KBM-7 (cell line): ENCODE measurements at places on chromosomes 6 and 20.

- DNase-seq, result no peak
Observed at GRCh38 chr6:40953486-40953885, 85.5 kb downstream of the UNC5CL start.

DNA sequence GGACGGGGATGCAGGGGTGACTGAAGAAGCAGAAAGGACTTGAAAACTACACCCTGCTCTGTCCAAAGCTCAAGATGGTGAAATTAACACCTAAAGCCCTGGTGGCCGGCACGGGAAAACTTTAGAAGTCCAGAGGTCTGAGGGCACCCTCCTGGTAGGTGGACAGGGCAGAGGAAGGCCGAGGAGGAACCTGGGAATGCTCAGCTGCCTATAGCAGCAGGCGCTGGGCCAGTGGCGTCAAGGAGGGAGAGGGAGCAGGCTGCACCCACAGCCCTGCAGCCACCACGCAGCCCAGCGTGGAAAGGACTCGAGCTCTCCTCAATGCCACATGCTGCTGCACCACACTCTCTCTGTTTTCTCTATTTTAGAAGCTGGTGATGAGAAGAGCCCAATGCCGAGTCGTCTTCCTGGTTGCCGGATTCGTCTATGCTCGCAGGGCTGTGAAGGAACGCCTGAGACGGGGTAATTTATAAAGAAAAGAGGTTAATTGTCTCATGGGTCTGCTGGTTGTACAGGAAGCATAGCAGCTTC is 248.3 kb upstream of the AFDN start:
- DNase-seq, result no peak

DNA sequence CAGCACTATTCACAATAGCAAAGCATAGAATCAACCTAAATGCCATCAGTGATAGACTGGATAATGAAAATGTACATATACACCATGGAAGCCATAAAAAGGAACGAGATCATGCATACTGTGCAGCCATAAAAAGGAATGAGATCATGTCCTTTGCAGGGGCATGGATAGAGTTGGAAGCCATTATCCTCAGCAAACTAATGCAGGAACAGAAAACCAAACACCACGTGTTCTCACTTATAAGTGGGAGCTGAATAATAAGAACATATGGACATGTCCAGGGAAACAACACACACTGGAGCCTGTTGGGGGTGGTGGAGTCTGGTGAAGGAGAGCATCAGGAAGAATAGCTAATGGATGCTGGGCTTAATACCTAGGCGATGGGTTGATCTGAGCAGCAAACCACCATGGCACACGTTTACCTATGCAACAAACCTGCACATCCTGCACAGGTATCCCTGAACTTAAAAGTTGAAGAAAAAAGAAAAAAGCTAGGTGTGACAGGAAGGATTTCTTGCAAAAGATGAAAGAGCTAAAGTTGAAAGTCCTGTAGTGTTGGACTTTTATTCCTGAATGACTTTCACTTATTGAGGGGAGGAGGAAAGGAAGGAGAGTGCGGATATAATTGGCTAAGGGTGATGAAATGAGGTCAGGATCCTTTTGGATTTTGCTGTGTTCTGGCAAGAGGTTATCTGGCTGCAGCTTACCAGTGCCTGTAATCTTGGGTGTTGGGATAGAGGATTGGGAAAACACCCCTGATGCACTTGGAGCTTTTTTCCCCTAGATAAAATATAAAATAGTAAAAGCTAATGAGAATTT is 8.5 kb downstream of the TRMT11 start:
- DNase-seq, result no peak

- no peak for DNase-seq
Observed at GRCh38 chr6:104477569-104477968, 382.1 kb downstream of the HACE1 start.

DNA sequence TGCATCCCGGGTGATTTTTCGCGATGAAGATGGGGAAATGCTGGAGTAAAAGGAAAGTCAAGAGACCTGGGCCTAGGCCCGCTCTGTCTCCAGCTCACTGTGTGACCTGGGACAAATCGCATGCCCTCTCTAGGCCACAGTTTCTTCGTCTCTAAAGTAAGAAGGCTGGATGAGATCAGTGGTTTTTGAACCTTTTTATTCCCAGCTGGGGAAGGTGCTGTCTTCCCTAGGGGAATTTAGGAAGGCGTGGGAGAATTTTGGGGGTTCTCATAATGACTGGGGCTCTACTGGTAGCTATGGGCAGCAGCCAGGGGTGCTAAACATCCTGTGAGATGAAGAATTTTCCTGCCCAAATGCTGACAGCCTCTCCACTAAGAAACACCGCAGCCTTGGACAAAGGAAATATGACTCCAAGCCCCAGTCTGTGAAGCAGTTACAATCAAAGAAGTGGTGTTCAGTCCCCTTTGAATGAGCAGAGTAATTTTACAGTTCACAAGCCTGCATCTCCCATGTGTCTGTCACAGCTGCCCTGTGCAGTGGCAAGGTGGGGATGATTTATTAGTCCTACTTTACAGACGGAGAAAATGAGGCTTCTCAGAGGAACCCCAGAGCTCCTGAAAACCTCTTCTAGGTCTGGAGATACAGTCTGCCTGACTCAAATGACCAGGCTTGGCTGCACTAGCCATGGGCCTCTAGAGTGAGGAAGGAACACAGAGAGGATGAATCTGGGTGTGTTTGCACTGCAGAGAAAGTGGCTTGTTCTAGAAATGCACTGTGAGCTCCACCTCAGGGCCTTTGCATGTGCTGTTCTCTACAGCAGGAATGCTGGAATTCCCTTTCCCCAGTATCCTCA is 57.2 kb downstream of the RAB44 start:
- no peak for DNase-seq

DNA sequence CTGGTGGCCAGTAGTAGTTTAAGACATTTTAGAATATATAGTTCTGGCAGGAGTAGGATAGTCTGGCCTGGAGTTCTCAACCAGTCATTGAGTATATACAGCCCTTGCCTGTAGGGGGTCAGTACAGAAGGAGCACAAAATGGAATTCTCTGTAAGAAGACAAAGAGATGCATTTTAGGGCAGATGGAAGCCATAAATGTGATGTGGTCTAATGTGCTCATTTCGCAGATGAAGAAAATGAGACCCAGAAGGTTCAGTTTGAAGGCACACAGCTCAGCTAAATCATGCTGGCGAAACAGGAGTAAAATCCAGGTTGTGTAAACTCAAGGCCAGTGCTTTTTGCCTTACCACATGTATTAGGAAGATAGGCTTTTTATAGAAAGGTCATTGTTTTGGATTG is 29.6 kb downstream of the QKI start:
- DNase-seq, result no peak

GRCh38 chr20:24701668-24702067 is 232.2 kb downstream of the SYNDIG1 start:
- DNase-seq, result no peak

GRCh38 chr6:68108233-68108835 is 526.7 kb upstream of the ADGRB3 start:
- no peak for DNase-seq

DNA sequence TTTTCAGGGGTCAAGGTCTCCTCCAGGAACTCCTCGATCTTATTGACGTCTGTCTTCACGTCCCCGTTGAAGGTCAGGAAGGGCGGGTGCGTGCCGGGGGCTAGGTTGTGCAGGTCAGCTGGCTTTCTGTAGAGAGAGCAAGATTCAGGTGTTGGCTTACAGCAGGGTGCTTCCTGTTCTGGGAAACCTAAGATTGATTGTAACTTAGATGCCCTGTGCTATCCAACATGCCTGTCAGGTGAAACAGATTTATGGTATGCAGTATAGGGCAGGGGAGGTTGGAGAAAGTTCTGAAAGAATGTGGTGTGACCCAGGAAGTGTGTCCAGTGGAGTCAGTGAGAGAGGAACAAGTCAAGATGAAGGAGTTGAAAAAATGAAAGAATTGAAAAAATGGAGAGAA is 66.4 kb downstream of the CLIC5 start:
- no peak for DNase-seq

DNA sequence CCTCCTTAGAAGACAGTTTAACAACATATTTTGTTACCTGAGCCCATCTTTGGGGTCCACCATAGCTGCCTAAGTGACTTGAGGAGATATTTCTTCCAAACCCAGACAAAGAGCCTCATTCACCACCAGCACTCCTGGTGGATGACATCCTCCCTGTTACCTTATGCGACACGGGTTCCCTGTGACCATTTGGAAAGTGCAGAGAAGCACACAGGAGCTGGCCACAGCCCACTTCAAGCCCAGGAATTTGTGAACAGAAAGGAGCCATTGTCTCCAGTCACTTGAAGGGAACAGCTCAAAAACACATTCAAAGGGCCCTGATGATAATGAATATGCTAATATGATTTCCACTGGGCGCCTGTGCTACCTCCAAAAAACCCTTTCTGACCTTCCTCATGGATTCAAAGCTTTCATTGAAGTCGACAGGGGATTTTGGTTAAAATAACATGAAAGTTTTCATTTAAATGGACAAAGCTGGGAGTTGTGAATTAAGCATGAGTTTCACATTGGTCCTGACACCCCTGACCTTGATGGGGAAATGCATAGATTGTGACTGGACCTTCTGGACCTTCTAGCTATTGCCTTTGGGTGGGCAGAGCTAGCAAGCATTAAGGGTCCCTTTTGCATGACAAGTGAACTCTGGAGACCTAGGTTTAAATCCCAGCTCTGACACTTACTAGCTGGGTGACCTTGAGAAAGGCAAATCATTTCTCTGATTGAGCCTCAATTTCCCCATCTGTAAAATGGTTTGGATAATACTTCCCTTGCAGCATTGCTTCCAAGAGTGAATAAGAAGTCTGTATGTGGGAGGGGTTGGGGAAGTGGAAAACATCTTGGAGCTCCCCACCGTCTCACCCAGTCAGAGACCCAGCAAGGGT is 83.3 kb upstream of the SIRPA start:
- no peak for DNase-seq

- no peak for DNase-seq
Observed at GRCh38 chr6:24307881-24308280, 50.0 kb downstream of the DCDC2 start.
